A172 (cell line): ENCODE measurements at places on chromosomes 11 and 22.

DNA sequence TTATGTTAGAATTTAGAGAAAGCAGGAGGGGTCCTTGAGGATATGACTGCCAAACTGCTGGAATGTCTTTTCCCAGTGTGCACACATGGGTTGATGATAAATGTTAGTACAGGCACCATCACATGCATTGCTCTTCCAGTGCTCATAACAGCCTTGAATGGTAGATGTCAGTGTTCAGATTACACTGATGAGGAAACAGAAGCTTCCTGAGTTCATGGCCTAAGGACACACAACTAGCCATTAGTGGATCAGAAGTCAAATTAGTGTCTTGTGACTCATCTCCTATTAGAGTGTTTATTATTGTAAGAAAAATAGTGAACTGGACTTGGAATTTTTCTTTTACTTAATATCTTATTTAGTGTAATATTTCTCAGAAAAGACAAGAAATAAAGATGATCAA is 241.5 kb downstream of the DDX10 start:
- peak; percentile 44 for DNase-seq

- peak; percentile 86 for DNase-seq
Measured at GRCh38 chr11:33996498-33997454, 54.8 kb upstream of the CAPRIN1 start.

- DNase-seq = no peak
Measured at GRCh38 chr11:128234143-128234542, 353.2 kb downstream of the ETS1 start.

DNA sequence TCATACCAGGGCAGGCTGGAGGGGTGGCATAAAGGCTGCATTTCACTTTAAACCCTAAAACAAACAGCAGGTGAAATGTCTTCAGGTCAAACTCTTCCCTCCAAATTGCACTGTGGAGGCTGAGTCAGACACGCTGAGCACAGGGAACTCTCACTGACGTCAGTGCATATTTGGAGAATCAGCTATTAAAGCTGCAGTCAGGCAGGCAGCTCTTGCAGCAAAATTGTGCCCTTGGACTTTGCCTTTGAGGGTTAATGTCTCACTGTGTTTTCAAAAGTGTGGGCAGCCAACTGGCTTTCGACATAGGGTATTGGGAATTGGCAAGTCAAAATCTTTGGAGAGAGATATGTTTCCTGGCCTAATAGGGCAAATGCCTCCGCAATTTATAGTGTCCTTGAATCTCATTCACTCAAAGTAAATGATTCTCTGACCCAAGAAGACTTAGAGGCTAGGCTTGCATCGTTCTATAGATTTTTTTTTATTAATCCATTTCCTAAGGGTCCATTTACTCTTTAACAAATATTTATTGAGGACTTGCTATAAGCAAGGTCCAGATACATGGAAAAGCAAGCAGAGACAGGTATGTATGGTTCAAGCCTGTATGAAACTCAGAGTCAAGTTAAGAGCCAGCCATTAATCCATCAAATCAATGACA is 27.7 kb upstream of the SMCO4 start:
- peak; percentile 31 for DNase-seq

DNA sequence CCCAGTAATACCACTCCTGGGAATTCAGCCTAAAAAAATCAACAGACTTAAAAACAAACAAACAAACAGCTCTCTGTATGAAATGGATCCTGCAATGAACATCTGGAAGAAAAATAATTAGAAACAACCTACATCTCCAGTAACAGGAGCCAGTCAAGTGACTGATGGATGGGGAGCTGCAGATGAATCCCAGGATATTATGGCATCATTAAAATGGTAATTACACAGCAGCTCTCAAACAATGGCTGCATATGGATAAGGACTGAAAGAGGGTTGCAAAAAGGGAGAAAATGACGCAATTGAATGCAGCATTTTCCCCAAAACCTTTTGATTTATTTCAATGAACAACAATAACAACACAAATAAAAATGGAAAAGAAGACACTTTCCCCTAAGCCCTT is 4.1 kb downstream of the NPTXR start:
- DNase-seq = no peak

- DNase-seq = peak; percentile 99
Measured at GRCh38 chr11:35337136-35337913, 82.0 kb downstream of the SLC1A2 start.

DNA sequence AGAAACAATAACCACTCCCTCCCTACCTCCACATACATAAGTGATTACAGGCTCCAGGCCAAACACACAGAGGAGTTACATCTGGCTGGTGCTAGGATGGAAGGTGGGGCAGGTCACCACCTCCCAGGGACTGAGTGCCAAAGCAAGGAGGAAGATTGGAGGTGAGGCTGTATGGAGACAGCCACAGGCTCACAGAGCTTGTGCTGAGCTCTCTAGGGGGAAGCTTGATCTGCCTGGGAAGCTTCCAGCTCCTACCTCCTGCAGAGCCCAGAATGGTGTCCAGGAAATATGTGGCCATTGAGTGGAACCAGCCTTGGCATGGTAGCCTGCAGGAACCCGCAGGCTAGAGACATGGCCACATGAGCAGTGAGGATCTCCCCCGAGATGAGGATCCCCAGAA is 3.6 kb upstream of the MED15 start:
- DNase-seq = peak; percentile 52

DNA sequence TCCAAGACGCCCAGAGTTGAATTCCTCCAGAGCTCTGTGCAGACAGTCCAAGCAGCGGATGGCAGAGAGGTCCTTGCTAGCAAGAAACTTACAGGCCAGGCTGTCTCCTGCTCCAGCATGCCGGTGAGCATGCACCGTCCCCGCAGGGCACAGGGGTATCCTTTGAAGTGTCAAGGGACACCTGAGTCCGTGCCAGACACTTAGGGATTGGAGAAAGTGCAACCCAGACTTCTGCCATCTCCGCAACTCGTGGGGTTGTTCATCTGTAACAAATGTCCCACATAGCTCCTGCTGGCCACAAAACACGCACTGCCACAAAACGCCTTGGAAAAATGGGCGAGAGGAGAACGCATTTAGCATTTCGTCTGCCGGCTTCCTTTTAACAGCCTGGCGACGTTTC is 13.3 kb downstream of the TSPO start:
- DNase-seq = no peak

DNA sequence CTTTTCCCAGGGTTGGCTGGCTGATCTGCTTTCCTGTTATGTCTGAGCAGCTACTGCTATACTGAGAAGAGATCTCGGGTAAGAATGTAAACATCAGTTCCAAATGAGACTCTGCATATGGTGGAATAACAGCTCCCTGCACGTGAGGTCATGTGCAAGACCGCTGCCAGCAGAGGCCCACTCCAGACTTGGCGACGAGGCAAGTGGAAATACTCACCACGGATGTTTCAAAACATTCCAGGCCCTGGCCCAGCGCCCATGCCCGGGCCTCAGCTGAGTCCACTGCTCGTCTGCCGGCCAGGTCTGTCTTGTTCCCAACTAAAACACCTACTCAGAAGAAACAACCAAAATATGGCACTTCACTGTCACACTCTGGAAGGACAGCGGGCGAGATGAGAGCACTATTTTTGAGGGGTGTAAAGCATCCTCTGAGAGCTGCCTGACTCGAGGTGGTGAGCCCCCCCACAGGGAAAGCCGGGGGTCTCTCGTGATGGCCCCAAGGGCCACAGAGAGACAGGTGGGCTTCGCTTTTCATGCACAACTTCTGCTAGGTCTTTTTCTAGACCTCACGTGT is 13.1 kb downstream of the IFT27 start:
- DNase-seq = no peak

DNA sequence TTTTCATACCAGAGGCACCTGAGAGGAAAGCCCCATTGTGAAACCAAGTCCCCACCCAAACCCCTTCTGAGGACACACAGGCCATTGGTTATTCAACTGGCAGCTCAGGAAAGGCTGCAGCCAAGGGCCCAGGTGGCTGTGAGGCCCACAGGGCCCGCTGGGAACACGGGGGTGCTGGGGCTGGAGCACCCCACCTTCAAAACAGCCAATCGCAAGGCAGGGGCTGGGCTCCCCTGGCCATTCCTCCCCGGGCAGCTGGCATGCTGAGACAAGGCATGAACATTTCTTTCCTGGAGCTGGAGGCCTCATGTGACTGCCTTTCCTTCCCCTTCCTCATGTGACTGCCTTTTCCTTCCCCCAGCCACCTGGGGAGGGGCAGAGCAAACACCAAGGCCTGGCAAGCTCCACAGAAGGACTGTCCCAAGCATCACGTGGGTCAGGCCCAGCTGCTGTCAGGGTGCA is 76.9 kb downstream of the PIWIL3 start:
- no peak for DNase-seq
